Hematopoietic multipotent progenitor cell (in vitro differentiated cells): ENCODE measurements at places on chromosomes 3 and 15. TPM values are rescaled to one million over a fixed set of nuclear protein-coding genes. Genes with fewer than 3 reads are reported as not detected.

CPB1 gene
- total RNA-seq, result under 0.01 TPM

DNA sequence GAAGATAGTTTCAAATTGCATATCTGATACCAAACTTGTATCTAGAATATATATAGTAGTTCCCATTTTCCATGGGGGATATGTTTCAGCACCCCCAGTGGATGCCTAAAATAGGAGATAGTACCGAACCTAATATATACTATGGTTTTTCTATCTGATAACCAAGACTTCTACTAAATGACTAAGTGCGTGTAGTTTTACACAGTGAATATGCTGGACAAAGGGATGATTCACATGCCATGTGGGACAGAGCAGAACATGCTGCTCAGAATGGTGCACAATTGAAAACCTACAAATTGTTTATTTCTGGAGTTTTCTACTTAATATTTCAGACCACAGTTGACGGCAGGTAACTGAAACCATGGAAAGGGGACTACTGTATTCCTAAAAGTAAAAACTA, 73.4 kb upstream of the TP63 start:
- no peak for DNase-seq

TMEM108 gene
- total RNA-seq, result under 0.01 TPM

CPOX gene
- 20.5 TPM for total RNA-seq

- DNase-seq, result no peak
Observed at GRCh38 chr15:38068626-38069391, 134.4 kb downstream of the TMCO5A start.

FBXO45 gene
- 4.6 TPM for total RNA-seq

GRCh38 chr3:53350652-53351051, 3.3 kb upstream of the DCP1A start:
- peak; percentile 98 for DNase-seq

AADACL2 gene
- total RNA-seq, result not detected

BNC1 gene
- total RNA-seq, result not detected

DNA sequence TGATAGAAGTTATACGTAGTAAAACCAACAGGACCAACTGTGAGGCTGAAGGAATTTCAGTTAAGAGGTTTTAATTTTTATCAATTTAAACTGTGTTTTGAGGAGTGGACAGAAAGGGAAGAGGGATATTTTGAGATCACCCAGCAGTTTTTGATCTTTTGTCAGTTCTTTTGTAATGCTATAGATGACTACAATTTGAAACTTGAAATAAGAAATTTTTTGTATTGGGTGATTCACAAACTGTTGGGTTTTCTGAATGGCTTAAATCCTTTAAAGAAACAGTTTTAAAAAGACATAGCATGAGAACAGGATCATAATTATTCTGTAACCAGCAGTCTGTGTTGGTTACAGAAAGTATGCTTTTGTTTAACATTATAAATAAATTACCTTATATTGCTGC, 67.4 kb downstream of the TCF12 start:
- no peak for DNase-seq
